ENCODE measurements at places on chromosomes 6 and 20.

DNA sequence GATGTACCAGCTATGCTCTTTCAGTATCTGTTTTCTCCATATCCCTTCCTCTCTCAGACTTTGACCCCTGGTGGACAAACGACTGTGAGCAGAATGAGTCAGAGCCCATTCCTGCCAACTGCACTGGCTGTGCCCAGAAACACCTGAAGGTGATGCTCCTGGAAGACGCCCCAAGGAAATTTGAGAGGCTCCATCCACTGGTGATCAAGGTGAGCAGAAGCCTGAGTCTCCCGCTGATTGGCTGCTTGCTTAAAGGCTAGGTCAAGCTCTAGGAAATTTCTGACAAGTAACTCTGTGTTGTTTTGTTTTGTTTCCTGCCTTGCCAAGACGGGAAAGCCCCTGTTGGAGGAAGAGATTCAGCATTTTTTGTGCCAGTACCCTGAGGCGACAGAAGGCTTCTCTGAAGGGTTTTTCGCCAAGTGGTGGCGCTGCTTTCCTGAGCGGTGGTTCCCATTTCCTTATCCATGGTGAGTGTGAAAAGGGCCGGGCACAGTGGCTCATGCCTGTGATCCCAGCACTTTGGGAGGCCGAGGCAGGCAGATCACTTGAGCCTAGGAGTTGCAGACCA, 28.6 kb downstream of the C6orf89 start:
- no peak for DNase-seq

DNA sequence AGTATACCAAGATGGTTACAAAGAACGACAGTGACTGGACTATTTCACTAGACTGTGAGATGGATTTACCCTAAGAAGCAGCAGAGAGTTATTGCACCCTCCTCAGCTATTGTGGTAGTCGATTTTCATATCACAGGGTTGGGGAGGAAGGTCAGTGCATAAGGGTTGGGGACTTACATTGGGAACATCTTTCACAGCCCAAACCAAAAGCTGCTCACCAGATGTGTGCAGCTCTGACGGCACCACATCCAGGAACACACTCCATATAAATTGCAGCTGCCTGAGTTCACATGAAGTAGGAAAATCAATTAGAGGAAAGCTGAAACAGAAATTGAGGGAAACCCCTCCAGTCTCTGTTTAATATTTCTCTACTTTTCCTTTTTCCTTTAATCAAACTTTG, 470.5 kb upstream of the NRSN1 start:
- no peak for DNase-seq

GRCh38 chr20:35839904-35840303, 68.1 kb downstream of the PHF20 start:
- DNase-seq, result no peak

GRCh38 chr6:140201787-140202458, 827.5 kb upstream of the CITED2 start:
- no peak for DNase-seq

DNA sequence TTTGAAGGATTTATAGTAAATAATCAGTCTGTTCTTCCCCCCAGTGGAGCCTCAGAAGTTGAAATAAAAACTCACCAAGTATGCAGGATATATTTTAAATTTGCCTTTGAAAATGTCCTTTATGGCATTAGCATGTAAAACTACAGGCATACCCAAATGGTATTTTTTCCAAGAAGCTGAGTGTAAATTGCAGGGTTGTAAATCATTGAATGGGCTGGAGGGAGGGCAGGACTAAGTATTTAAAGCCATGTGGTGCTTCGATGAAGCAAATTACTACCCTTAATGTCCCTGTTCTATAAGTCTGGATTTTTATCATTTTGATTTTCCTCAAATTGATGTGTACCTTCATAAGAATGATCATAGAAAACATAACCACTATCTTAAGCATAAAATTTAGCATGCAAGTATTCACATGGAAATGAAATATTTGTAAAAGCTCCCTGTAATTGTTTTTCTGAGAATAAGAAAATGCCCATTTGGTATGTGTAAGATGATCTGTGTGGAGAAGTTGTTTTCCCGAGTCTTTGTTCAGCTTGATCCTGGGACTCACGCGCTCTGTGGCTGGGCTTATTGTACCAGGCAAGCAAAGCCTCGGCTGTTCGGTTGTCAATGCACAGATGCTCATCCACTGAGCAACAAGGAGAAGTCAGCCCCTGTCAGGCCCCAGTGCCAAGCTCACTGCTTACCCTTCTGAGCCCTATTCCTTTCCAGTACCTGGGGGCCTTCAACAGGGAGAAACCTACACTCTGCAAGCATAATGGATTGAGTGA, 66.7 kb downstream of the CD164 start:
- no peak for DNase-seq

- DNase-seq, result peak; percentile 11
Measured at GRCh38 chr20:9514461-9515213, at the start of gene LAMP5. Gene LAMP5, plus strand, starts transcription at chr20:9514590. Its CDS starts 263 bp downstream, at chr20:9514853.

- peak; percentile 53 for DNase-seq
Measured at GRCh38 chr6:68559716-68560115, 75.4 kb upstream of the ADGRB3 start.

DNA sequence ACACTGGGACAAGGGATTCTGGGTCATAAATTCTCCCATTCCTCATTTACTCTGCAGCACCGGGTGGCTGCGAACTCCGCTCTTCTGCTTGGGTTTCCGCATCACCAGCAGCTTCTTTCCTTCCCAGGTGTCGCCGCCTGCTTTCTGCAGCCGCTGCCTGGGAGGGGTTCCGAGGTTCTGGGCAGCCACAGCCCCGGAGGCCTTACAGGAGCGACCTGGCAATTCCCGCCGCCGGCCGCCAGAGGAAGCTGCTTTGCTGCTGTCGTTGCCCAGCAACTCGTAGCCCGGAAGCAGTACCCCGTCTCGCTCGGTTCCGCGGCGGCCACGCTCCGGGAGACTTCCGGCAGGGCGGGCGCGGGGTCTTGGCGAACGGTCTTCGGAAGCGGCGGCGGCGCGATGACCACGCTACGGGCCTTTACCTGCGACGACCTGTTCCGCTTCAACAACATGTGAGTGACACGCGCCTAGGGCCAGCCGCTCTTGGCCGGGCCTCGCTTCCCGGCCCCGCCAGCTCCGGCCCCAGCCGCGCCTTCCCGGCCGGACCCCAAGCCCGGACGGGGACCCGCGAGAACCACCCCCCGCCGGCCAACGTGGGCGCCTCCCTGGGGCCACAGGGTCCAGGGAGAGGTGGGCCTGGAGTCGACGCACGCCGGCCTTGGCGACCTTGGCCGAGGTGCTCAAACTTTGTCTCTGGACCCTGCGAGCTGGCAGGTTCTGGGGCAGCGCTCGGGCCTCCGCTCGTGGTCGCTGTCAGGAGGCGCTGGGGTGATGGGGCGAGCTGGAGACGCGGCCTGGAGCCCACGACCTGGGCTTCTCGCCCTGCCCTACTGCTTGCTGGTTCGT, at the start of gene NAA20:
Gene NAA20 (plus strand): TSS at position 362 of the 843 bp plus-strand sequence. CDS start 35 bp downstream, at position 397.
- DNase-seq, result peak; percentile 89

DNA sequence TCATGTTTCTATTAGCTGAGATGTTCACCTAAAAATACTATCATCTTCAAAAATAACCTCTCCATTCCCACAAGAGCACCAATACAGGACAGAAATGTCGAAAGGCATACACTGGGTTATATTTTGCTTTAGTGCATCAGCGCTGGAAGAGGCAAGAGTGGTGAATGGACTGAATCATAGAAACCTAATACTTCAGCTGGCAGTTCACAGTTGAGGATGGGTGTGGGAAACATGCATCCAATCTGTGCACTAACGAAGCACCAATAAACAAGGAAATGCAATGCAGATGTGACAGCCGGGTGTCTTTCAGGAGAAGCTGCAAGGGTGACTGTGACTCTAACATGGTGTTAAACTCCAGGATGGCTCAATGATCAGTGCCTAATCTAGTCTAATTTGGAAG, 365.8 kb downstream of the ESR1 start:
- peak; percentile 32 for DNase-seq

DNA sequence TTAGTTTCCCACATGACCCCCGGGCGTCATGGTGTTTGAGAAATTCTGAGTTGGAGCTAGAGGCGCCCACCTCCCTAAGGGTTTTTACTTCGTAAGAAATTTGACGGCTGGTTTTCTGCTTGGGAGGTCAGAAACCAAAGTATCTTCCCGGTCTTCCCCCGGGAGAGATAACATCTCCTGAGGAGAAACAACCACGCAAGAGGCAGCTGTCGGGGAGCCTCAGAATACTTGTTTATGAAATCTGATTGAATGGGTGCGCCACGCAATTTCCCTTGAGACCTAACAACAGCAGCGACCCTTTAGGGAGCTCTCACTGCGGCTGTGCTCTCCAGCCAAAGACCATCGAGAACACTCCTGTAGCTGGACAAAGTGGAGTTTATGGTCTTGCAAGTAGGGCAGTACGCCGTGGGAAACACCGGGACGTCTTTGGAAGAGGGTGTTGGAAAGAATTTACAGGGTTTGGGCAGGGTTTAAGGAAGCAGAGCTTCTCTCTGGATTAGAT, 608 bp upstream of the EIF2S2 start:
- DNase-seq, result no peak

DNA sequence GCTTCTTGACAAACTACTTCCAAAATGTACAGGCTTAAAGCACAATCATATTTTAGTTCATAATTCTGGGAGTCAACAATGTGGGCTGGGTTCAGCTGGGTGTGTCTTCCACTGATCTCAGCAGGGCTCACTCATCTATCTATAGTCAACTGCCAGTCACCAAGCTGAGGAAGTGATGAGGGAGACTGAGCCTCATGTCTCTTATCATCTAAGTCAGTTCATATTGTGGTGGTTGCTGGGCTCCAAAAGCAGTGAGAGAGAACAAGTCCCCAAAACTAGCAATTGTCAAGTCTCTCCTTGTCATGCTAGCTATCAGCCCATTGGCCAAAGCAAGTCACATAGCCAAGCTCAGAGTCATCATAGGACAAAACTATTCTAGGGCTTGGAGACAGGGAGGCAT, 465.9 kb upstream of the ARID1B start:
- DNase-seq, result no peak

DNA sequence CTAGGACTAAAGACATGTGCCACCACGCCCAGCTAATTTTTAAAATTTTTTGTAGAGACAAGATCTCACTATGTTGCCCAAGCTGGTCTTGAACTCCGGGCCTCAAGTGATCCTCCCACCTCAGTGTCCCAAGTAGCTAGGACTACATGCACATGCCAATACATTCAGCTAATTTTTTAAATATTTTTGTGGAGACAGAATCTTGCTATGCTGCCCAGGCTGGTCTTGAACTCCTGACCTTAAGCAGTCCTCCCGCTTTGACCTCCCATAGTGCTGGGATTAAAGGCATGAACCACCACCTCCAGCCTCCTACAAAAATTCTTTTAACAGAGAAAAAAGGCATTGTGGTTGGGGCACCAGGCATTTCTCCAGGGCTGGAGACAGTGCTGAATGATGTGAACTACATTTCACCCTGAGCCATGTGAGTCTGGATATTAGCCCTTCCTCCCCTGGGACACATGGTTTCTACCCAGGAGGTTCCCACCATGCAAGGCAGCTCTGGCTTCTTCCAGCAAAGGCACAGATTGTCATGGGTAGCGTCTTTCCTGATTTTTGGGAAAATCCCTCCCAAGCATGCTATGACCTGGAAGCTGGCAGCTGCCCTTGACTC, 36.3 kb upstream of the CMTR1 start:
- peak; percentile 70 for DNase-seq

DNA sequence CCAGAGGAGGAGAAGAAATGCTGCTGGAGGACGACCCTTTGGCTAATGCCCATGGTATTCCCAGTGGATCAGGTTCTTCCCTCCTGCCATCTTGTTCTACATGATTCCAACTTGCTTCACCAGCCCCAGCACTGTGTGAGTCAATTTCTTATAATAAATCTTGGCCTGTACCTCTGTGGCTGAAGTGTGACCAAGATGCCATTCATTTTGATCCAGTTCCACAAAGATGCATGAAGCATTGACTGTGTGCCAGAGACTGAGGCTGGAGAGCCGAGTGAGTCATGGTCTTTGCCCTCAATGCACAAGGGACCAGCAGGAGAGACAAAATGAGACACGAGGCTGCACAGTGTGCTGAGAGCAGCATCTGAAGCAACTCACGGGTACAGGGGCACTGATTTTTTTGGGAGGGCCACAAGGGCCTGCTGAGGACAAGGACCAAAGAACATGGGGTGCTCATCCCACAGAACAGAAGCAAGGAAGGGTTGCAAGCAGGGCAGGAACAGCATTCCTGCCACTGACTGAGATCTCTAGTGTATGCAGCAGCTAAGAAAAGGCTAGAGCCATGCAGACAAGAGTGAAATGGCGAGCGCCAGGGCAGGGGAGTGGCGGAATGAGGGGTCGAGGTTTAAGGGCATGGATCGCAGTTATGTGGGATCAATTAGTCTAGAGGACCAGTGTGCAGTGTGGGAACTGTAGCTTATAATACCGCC, 207.0 kb downstream of the THBS2 start:
- peak; percentile 74 for DNase-seq

- no peak for DNase-seq
Measured at GRCh38 chr6:69456086-69456485, 340.7 kb downstream of the LMBRD1 start.

DNA sequence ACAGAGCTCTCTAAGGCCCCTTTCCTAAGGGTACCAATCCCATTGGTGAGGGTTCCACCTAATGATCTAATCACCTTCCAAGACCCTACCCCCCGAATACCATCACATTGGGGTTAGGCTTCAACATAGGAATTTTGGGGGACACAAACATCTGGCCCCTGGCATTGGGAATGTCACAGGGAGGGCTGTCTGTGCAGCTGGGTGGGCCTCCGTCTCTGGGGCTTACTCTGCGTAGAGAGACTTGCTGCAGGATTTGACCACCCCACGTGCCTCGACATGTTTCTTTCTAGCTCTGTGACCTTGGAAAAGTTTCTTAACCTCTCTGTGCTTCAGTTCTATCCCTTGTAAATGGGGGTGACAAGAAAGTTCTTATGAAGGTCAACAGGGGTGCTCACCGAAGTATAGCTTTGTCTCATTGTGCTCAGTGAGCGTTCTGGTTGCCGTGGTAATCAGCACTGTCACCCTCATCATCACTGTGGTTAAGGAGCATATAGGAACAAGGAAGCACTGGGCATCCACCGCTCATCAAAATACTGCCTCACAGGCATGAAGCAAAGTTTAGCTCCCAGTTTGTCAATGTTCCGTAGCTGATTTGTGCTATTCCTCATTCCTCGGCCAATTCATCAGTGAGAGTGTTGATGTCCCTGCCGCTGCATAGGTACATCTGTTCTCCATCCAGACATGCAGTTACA, 152.8 kb downstream of the SYCP2 start:
- no peak for DNase-seq

All from fibroblast of skin of right quadriceps (primary cell).